HT-29 (cell line): ENCODE measurements at places on chromosomes 12 and 14.
A peak's percentile ranks its signal among the peaks of the same experiment; 100 is the strongest.

GRCh38 chr12:4441355-4442335 lies 4.0 kb downstream of the FGF6 start:
- DNase-seq, result no peak

DNA sequence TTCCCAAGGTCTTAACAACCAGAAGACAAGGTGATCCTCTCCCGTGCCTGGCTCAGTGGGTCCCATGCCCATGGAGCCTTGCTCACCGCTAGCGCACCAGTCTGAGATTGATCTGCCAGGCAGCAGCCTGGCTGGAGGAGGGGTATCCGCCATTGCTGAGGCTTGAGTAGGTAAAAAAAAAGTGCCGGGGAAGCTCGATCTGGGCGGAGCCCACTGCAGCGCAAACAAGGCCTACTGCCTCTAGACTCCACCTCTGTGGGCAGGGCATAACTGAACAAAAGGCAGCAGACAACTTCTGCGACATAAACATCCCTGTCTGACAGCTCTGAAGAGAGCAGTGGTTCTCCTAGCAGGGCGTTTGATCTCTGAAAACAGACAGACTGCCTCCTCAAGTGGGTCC lies 104.0 kb downstream of the C14orf39 start:
- DNase-seq, result no peak

GRCh38 chr14:101242442-101243385 lies 318.6 kb upstream of the DIO3 start:
- no peak for DNase-seq

DNA sequence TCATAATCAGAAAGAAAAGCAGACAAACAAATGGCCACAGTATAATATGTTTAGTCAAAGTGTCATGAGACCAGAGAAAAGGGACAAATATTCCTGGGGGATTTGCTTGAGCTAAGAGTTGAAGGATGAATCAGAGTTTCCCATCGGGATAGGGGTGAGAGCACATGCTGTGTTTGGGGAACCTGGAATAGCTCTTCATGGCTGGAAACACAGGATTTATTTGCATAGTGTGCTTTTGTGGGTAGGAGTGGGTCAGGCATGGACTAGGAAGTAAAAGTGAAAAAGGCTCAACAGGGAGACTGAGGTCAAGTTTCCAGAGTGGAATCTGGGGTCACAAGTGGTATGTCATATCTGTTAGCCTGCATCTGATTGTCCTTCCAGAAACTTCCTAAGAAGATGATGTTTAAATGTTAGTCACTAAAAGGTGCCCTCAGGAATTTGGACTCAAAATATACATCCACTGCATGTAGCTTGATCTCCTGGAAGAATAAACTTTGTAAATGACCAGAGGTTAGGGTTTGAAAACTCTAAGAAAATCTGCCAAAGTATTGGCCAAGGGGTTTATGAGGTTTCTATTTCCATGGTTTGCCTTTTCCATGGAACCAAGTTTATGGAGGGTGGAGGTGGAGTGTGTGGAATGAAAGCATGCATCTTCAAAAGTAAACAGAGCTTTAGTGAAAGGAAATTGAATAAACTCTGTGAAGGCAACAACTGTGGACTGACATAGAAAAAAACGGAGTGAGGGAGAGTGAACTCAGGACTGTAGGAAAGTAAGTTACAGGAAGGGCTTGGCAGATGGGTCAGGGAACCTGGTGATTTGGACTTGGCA lies 344.6 kb downstream of the C12orf75 start:
- DNase-seq, result no peak

DNA sequence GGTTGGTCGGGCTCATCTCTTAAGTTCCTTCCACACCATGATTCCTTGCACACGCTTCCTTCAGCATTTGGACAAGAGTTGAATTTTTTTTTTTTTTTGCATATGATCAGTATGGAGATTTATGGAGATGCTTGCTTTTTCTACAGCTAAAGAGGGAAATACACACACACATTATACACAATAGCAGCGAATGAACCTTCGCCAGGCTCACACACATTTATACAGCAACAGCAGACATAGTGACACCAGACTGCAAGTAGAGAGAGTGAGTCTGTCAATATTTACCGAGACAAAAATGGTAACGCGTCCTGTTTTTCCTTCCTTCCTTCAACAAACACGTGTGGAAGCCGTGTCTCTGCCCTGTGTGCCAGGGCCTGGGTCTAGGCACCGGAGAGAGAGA lies 897.9 kb downstream of the BCL11B start:
- DNase-seq, result no peak

DNA sequence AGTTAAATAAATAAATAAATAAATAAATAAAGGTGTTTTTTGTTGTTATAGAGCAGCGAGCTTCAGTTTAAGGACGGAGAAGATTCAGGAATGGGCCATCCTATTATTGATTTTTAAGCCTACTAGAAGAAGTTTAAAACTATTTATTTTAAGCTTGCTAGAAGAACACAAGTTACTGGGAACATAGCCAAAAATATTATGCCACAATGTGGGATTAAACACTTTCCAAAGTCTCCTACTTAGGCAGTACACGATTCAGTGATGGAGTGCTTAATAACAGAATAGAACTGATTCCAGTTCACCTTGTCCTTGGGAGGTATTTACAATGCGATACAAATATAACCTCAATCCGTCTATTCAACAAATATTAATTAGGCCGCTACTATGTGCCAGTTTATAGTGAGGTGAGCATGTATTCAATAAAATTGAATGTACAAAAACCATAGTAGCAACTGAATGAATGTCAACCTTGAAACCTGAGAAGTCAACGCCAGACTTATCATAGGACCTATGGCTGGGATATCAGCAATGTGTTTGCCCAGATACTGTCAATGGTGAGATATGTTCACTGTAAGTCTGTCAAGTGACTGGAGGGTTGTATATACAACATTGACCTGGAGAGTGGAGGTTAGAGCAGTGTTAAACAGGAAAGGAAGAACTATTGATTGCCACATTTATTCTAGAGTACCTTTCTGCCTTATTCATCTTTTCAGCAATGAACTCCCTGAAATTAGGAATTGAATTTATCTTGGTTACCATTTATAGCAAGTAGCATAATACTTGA lies 486.4 kb downstream of the TMTC2 start:
- DNase-seq, result no peak

DNA sequence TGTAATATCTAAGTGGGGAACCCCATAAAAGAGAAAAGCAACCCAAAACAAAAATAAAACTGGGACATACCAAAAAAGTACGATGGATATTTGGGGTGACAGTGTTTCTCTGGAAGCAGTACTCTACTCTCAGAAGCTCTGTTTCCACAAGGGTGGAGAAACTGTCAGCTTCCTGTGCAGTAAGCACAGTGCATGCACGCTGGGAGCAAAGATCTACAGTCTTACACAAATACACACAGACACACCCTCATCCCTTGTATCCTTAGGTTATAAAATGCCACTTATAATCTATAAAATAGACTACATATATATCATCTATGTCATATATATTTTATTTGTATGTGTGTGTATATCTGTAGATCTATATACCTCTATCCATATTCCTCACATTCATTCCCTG lies 225.8 kb upstream of the SOX5 start:
- no peak for DNase-seq

GRCh38 chr12:52839436-52840105 lies 5.5 kb upstream of the KRT79 start:
- DNase-seq, result no peak

DNA sequence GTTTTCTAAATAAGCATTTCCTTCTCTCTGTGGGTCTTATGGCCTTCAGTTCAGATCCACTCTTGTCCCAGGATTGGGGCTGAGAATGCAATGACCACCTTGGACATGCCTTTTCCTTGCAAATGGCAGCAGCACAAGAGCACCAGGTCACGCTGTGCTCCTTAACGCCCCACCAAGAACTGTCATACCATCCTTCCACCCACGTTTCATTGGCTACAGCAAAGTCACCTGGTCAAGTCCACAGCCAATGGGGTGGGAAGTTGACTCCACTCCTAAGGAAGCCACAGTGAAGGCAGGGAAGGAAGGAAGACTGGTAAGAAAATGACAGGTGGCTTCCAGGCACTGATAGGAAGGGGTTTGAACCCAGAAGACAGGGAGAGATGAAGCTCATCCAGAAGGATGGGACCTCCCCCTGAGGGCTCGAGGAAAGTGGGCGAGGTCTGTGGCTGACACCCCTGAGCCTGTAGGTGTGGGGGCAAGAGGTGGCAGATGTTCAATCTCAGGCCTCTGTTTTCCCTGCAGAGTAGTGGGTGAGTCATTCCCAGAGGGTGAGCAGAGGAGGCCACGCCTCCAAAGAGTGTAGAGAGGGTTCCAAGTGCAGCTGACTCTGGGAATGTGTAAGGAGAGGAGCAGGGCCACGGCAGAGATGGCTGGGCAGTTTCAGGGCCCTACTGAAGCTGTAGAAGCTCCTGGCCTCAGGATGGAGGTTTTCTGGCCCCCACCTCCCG lies 113.5 kb upstream of the VRK1 start:
- DNase-seq, result no peak

GRCh38 chr14:99382071-99382470 lies 98.6 kb downstream of the SETD3 start:
- DNase-seq, result no peak

DNA sequence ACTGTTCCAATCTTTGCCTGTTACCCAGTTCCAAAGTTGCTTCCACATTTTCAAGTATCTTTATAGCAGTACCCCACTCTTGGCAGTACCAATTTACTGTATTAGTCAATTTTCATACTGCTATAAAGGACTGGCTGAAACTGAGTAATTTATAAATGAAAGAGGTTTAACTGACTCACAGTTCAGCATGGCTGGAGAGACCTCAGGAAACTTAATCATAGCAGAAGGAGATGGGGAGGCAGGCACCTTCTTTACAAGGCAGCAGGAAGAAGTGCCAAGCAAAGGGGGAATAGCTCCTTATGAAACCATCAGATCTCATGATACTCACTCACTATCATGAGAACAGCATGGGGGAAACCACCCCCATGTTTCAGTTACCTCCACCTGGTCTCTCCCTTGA lies 215.0 kb downstream of the SNAPC1 start:
- DNase-seq, result no peak

DNA sequence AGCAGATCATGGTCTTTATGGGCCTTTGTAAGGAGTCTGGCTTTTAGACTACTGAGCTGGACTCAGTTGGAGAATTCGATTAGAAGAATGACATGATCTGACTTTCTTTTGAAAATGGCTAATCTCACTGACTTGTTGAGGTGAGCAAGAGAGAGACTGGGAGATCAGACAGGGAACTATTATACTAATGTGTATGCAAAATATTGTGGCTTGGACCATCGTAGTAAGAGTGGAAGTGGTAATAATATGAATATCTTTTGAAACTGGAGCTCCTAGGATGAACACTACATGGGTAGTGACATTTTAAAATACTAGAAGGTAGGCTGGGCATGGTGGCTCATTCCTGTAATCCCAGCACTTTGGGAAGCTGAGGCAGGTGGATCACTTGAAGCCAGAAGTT lies 56.2 kb upstream of the CCT2 start:
- DNase-seq, result no peak

DNA sequence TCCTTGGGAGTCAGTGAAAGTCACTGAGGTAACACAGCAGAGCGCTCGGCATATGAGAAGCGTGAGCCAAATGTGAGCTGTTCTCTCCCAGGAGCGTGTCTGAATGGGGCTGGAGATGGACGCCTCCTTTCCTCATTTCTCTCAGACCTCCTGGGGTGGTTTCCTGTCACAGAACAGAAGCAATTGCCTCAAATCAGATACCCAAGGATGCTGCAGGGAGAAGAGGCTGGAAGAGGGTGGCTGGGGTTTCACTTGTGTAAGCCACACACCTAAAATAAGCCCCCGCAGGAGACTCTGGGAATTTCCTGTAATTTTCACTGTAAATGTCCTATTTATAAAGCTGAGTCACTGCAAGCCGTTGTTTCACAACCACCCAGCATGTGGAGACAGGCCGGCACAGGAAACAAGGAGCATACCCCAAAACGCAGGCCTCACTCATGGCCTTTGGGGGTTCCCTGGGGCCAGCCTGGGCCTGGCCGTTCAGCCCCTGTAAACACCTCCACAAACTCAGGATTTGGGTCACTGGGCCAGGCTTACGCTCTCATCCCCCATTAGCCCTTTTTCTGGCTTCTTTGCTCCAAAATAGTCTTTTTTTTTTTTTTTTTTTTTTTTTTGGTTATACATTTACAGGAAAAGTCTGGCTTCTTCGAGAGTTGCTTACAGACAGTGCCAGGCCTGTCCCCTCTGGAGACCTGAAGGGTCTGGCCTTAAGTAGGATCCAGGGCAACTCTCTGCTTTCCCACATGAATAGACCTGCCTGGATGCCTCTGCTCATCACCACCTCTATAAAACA lies 55.3 kb downstream of the VCPKMT start:
- peak; percentile 25 for DNase-seq

DNA sequence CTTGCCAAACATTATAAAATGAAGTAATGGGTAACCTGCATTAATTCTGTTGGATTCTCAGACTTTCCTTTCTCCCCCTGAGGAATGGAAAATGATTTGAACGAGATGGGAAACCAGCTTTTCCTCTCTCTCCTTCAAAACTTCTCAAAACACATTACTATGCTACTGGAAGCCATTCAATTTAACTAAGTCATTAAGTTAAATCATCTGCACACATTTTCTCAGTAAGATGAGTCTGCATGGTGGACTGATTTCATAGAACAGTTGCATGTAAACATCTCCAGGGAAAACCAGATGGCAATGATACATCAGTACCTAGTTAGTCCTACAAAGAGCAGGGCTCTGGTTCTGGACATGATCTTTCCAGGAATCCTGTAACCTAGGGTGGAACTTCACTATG lies 59.9 kb downstream of the BMP4 start:
- DNase-seq, result no peak

- DNase-seq, result no peak
Measured at GRCh38 chr14:90943367-90943766, 117.1 kb downstream of the RPS6KA5 start.

DNA sequence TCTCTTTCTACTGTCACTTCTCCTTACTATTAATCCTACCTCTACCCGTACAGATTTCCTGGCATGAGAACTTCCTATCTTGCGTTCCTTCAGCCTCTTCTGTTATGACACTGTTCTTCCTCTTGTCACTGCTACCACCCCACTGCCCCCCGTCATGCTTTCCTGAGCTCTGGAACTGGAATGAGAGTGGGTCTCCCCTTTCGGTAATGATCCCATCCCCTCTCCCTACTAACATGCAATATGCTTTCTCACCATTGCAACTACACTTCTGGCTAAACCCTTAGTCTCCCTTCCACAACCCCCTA lies 4.9 kb upstream of the AP1G2 start:
- DNase-seq, result no peak

- no peak for DNase-seq
Measured at GRCh38 chr12:68950511-68950910, 17.5 kb upstream of the CPM start.

- DNase-seq, result no peak
Measured at GRCh38 chr12:59980476-59980875, 384.6 kb downstream of the SLC16A7 start.

DNA sequence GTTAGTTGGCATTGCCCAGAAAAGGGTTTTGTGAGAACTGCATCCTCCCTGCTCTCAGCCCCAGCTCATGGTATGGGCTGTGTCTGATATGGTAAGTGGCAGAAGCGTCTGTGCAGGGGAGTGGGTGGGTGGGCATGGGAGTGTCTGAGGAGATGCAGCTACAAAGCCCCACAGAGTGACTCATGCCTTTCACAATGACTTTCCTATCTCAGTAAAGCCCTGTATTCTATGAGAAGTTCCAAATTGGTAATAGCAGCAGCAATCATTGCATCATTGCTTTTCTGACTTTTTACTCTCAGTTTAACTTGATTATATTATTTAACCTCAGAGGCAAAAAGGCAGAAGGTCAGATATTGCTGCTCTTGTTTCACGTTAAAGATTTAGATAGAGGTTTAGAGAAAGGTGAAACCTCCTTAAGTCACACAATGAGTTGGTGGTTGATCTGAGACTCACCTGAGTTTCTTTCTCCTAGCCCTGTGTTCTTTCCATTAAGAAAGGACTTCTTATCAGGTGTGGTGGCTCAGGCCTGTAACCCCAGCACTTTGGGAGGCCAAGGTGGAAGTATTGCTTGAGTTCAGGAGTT lies 171.7 kb downstream of the SLC5A8 start:
- no peak for DNase-seq
